ENCODE measurements at places on chromosomes 2 and 18. TPM values are rescaled to one million over a fixed set of nuclear protein-coding genes. Genes with fewer than 3 reads are reported as not detected.

Gene DIPK1C
- total RNA-seq: 15.9 TPM

Gene EPHA4
- 190 TPM for total RNA-seq

Gene ADD2
- 236 TPM for total RNA-seq

Gene RNPEPL1
- total RNA-seq: 6.7 TPM

Gene RGPD4
- 0.23 TPM for total RNA-seq

Gene REG3G
- not detected for total RNA-seq

Gene PID1
- 32.8 TPM for total RNA-seq

Gene MEX3C
- total RNA-seq: 79.4 TPM

Gene MARCHF4
- 13.6 TPM for total RNA-seq

Gene SERPINB4
- total RNA-seq: not detected

Gene ANKRD30B
- 3.9 TPM for total RNA-seq

Gene BIRC6
- total RNA-seq: 234 TPM
